ENCODE measurements at places on chromosomes 4 and X.

DNA sequence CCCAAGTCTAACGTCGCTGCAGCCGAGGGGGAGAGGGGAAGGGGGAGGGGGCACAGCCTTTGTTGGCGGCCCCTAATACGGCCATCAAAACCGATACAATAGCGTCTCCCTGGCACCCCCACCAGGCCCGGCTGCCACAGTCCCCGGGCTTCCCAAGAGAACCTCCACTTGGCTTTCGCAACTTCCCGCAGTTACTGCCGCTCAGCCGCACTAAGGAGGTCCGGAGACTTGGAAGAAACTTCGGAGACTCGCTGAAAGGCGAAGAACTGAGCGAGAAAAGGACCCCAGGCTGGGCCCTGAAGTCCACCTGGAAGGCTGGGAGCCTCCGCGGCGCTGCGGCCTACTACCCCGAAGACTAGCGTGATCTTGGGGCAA, 2.8 kb downstream of the NKX6-1 start:
- DNase-seq = no peak

DNA sequence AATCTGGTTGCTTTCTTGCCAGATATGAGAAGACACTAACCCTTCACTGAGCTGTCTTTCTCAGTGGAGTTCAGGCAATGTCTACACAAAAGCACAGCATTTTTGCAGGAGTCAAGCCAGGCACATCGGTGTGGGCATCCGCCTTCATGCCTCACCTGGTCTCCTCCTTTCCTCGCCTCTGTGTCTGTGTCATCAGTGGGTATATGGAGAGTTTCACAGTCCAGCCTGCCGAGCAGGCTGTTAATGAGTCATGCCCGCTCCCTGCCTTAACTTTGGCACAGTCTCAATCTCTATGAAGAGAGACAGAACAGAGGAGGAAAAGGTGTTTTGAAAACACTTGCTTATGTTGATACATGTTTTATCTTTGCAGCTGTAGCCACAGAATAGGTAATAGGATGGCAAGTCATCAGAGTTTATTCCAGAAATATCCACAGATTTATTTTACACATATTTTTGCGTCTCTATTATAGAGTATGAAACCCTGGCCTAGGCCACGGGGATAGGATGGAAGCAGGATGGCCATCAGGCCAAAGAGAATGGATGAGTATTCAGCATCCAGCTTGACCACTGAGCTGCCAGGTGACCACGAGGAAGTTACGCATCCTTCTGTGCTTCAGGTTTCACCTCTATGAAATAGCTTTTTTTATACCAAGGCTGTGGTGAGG, 32.8 kb upstream of the MAML3 start:
- no peak for DNase-seq

GRCh38 chr4:87038837-87039615, 104.2 kb downstream of the AFF1 start:
- peak; percentile 62 for DNase-seq

GRCh38 chrX:27995611-27996010, 14.4 kb upstream of the DCAF8L1 start:
- no peak for DNase-seq

- DNase-seq = no peak
These were observed 333.6 kb upstream of the IGFBP7 start for GRCh38 chr4:57443787-57444186.

DNA sequence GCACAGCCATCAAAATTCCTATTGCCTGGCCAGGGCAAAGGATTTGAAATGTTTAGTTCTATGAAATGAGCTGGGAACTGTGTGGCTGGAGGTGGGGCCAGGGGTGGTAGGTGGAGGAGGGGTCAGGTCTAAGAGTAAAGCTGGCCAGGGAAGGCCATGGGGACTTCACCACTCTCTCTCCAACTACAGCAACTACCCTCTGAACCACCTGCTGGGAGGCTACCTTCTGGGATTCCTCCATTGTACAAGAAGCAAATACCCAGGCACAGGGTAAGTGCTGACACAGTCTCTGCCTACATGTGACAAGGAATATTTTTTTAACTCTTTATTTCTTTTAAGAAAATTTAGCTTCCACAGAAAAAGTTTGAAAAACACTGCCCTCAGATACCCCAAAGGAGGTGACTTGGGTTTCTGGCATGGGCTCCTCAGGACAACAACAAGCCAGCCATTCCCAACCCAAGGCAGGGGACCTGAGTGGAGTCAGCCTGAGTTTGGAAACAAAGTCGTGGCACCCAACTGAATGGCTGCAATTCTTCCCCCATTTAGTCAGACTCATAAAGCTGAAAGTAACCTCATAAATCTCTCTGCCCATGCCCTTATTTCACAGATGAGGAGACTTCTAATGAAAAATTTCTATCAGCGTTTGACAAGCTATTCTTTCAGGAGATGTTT, 593.8 kb upstream of the DIPK2B start:
- DNase-seq = no peak

GRCh38 chr4:130814896-130815295, 1718.9 kb downstream of the C4orf33 start:
- no peak for DNase-seq

DNA sequence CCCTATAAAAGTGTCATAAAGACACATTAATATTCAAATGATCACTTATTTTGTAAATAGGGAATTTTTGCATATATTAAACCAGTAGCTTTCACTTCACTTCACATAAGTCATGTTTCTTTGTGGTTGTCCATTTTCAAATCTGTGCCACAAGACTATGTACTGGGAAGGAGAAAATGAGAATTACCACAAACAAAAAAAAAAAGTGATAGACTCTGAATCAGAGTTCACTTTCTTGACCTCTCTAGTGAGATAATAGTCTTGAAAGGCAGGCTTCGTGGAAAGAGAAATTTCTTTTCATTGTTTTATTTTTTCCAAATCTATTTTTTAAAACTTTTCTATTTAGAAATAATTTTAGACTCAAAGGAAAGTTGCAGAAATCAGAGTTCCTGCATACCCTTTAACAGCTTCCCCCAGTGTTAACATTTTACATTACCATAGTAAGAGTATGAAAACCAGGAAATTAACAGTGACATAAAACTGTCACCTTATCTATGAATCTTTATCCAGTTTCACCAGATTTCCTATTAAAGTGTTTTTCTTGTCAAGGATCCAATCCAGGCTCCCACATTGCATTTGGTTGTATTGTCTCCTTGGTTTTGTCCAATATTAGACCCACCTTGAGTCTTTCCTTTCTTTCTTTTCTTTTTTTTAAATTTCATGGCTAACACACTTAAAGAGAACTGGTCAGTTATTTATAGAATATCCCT, 215.4 kb upstream of the PGRMC2 start:
- DNase-seq = no peak

Measured in hematopoietic multipotent progenitor cell treated with erythropoietin and hydrocortisone succinate and interleukin-3 and kit ligand, for 17 days (in vitro differentiated cells).